Stimulated activated naive CD8-positive, alpha-beta T cell treated with anti-CD3 and anti-CD28 coated beads, Interleukin-15, amount 100 ng/mL, for 72 hours (primary cell): ENCODE measurements at places on chromosomes 3 and 15.
A peak's percentile ranks its signal among the peaks of the same experiment; 100 is the strongest.

GRCh38 chr3:84692261-84692660 lies 266.5 kb upstream of the CADM2 start:
- DNase-seq, result no peak

DNA sequence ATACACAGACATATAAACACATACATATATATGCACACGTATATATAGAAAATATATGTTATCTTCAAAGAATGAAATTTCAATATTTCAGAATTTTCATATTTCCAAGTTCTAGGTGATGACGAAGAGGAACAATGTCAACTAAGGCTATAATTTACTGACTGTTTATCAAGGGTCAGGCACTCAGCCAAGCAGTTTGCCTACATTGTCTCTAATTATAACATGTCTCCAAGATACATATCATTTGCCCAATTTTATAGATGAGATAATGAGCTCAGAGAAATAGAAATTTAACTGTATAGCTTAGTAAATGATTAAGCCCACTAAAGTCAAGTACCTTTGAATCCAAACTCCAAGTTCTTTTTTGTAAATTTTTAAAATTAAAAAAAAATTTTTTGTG lies 99.9 kb upstream of the PLSCR4 start:
- no peak for DNase-seq

DNA sequence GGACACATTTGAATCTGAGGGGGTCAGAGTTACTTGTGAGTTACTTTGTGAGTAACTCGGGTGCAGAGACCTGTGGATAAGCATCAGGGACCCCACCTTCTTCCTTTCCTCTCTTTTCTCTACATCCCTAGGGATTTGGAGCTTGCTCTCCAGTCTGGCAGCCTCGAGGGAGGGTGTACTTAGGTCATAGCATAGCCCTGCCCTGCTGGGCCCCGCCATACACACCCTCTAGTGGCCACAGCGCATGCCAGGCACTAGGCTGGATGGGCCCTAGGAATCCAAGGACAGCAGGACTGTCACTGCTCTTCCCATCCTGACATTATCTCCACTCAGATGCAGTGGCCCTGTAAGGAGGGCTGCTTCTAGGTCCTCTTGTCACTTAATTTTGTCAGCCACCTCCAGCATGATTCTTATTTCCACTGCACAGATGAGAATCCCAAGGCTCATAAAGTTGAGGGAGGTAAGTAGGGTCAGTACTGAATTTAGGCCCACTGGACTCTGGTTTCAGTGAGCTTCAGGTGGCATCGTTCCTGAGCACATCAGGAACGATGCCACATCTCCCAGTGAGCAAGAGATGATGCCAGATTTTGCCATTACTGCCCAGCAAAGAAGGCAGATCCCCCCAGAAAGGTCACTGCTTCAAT lies 3.6 kb upstream of the SMAD6 start:
- DNase-seq, result no peak

DNA sequence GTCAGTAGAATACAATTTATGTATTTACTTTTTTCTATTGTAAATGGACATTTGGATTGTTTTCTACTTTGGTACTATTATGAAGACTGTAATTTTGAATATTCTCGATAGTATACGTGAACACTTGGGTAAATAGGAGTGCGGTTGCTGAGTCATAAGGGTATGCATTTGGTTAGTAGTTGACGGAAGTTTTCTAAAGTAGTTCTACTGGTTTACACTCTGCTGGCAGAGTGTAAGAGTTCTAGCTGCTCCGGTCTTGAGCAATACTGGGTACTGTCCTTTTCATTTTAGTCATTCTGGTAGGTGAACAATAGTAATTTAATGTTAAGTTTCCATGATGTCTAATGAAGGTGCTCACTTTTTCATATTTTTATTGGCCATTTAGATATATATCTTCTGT lies 70.0 kb downstream of the MEF2A start:
- DNase-seq, result no peak

DNA sequence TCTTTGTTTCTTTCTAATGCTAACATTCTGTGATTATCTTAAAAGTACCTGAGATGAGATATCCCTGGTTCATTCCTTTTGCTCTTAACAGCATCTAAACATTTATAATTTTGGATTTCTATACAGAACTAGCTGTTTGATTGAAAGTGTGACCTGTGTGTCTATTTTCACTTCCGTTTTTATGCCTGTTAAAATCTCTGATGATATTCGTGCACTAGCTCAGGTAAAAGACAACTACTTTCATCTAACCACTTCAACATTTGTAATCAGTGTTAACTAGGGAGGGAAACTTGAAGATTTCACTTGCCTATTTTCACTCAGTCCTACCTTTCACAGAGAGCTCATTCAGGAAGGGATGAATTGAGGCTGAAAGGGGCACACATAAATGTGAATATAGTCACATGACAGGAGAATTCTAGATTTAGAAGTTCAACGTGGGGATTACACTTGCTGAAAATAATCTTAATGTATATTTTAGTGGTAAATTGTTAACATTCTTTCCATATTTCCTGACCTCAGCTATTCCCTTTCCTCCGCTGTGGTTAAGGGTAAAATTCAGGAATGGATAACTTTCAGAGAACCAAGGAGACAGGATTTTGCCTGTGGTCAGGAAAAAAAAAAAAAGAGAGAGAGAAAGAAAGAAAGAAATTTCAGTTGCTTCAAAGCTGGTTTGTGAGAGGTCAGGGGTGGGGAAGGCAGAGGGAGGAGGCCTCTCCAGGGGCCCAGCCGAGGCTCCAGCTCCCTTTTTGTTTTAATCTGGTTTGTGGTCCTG lies 159.8 kb upstream of the TSC22D2 start:
- no peak for DNase-seq

- DNase-seq, result no peak
Measured at GRCh38 chr15:75229191-75230015, 27.7 kb downstream of the C15orf39 start.

DNA sequence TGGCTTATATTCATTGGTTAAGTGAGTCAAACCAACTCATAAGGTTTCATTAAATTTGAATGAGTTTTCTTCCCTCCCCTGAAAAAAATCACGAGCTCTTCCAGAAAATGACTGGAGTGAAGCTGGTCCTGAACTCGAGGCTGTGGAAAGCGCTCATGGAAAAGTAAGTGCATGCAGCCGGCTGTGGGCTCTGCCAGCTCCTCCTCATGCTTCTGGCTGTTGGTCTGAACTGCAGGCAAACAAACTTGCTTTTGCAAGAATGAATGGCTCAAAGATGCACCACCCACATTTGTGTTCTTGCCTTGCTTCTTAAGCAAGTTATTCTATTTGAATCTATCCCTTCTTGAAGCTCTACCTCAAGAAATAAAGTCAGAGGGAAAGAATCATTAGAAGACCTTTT lies 6.2 kb downstream of the ETV5 start:
- DNase-seq, result no peak

DNA sequence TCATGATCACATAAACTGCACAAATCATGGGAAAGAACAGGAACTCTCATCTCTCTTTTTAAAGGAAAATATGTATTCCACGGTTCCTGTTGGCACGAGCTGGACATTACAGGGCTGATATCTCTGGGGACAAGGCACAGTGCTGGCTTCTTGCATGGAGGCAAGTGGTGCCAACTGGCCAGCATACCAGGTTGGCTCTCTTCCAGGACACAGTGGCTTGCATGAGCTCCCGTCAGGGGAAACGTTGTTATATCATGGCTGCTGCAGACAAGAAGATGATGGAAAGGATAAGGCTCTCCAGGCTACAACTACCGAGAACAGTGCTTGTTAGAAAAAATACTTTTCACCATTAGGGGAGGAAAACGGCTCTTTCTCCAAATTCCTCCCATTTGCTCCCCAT lies 283.9 kb downstream of the RORA start:
- DNase-seq, result no peak

- DNase-seq, result no peak
Measured at GRCh38 chr3:157398598-157398997, 38.1 kb upstream of the PTX3 start.

- DNase-seq, result no peak
Measured at GRCh38 chr15:40831861-40832260, 3.4 kb upstream of the PPP1R14D start.

DNA sequence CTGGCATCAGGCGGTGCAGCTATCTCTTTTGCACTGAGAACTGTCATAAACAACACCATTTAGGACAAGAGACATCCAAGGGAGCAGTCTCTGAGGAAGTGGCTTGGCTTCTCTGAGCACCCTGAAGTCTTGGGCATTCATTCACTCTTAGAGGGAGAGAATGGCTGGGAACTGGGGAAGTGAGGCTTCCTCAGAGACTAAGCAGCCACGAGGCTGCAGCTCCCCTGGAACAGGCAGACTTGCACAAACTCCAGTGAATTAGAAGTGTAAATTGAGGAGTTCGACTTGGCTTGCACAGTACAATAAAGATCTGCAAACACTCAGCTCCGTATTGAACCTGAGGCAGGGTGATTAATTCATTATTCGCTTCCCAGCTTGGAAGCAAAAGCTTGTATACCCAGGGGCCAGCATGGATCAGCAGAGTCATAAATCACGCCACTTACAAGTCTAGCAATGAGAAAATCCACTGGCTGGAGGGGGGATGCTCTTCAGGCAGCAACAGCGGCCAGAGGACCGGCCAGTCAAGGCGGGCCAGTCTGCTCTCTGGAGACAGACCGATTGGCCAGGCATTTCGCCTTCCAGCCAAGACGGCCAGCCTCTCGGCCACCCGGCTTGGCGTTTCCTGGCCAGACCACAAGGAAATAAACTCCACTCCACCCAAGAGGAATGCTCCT lies 118.8 kb upstream of the ADPGK start:
- no peak for DNase-seq

DNA sequence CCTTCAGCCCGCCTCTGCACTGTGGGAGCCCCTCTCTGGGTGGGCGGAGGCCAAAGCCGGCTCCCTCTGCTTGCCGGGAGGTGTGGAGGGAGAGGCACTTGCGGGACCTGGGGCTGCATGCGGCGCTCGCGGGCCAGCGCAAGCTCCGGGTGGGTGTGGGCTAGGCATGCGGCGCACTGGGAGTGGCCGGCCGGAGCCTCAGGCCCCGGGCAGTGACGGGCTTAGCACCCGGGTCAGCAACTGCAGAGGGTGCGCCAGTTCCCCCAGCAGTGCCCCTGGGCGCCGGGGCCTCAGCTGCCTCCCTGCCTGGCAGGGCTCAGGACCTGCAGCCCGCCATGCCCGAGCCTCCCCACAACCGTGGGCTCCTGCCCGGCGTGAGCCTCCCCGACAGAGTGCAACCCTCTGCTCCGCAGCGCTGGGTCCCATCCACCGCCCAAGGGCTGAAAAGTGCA lies 98.9 kb upstream of the POU1F1 start:
- no peak for DNase-seq

GRCh38 chr15:64398575-64398974 lies 10.9 kb downstream of the TRIP4 start:
- no peak for DNase-seq

GRCh38 chr15:41894791-41895463 lies 1.1 kb upstream of the SPTBN5 start:
- DNase-seq, result peak; percentile 78

- no peak for DNase-seq
Measured at GRCh38 chr15:27045796-27046195, 74.8 kb downstream of the GABRG3 start.
